Activated naive CD4-positive, alpha-beta T cell treated with anti-CD3 and anti-CD28 coated beads, Interleukin-2, amount 50 U/mL, for 72 hours (primary cell): ENCODE measurements at places on chromosomes 5 and 9.

- DNase-seq, result no peak
Measured at GRCh38 chr9:110180511-110181434, 27.2 kb downstream of the C9orf152 start.

DNA sequence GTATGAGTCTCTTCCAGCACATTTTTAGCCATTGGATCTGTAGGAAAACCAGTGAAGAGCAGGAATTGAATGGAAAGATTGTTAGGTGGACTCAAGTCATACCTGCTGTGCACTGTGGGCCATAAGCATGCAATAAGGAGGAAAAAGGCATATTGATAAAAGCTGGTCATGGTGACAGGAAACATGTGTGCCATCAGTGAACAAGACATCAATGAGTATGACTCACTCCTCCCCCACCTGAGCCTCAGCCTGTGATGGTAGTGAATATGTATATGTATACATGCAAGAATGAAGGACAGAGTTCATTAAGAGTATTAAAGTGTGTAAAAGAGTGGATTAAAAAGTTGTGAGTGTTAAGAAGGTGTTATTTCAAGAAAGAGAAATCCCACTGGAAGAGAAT, 164.5 kb downstream of the TMEM38B start:
- DNase-seq, result no peak

- no peak for DNase-seq
Measured at GRCh38 chr5:9239626-9240025, 306.2 kb downstream of the SEMA5A start.

DNA sequence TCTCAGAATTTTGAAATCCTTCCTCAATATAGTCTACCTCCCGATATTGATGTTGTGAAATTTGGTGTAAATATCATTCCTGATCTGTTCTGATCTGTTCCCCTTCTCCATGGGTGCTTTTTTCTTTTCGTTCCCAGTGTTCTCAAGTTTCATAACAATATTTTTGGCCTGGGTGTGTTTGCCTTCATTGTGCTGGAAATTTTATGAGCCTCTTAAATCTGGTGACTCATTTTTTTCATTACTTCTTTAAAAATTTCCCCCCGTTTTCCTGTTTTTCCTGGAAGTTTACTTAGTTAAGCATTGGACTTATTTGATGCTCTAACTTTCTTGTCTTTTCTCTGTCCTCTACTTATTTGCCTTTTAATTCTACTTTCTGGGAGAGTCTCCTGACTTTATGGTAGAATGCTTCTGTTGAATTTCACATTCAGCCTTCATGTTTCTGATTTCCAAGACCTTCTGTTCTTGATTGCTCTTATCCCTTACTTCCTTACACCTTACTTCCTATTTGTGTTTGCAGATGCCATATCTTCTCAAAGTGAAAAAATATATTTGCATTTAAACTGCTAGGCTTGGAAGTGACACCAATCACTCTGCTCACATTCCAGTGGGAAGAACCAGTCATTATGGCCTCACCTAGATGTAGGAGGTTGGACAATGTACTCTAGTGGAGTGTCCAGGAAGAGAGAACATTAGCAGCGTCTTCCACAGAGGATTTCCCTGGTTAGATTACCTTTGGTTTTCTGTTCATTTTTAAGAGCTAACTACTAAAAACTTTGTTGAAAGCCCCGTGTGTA, 441.9 kb downstream of the ARHGEF28 start:
- no peak for DNase-seq

GRCh38 chr5:36689225-36689624, 82.8 kb downstream of the SLC1A3 start:
- no peak for DNase-seq
